Airway epithelial cell (primary cell): ENCODE measurements at places on chromosomes 7 and 10. TPM values are rescaled to one million over a fixed set of nuclear protein-coding genes. Genes with fewer than 3 reads are reported as not detected.

Gene CTTNBP2
- total RNA-seq, result 1.0 and 2.5 TPM in 2 replicates

Gene SLC26A5
- total RNA-seq, result not detected in 2 replicates

Gene UCN3
- not detected in 2 replicates for total RNA-seq

Gene HOXA5
- total RNA-seq, result not detected in 2 replicates

Gene FBXL13
- total RNA-seq, result 0.21 TPM in 1 of 2 replicates, not detected in the other

Gene CLEC2L
- total RNA-seq, result not detected in 2 replicates

Gene OR6V1
- not detected in 2 replicates for total RNA-seq

Gene HOXA3
- not detected in 2 replicates for total RNA-seq

Gene SPDYE1
- not detected in 2 replicates for total RNA-seq

Gene AGR3
- not detected in 2 replicates for total RNA-seq

Gene TRIM73
- not detected in 2 replicates for total RNA-seq

Gene NEUROD6
- total RNA-seq, result not detected in 2 replicates

Gene FFAR4
- total RNA-seq, result not detected in 2 replicates

Gene PNLIPRP1
- not detected in 2 replicates for total RNA-seq

Gene SP8
- not detected in 2 replicates for total RNA-seq

Gene GALNT17
- not detected in 2 replicates for total RNA-seq

Gene GPRIN2
- total RNA-seq, result 1.6 and 4.3 TPM in 2 replicates

Gene MCM10
- 9.5 and 12.6 TPM in 2 replicates for total RNA-seq

Gene UCMA
- not detected in 2 replicates for total RNA-seq

Gene EBF3
- not detected in 2 replicates for total RNA-seq

Gene FHIP2A
- 9.2 and 17.0 TPM in 2 replicates for total RNA-seq

Gene SPDYE18
- not detected in 2 replicates for total RNA-seq

Gene DPYSL4
- 0.14 and 0.71 TPM in 2 replicates for total RNA-seq

Gene GPR85
- 1.1 and 4.6 TPM in 2 replicates for total RNA-seq

Gene METTL2B
- total RNA-seq, result 28.0 and 29.0 TPM in 2 replicates

Gene RGR
- not detected in 2 replicates for total RNA-seq

Gene ATP6V1F
- 129 and 178 TPM in 2 replicates for total RNA-seq

Gene TMEM213
- not detected in 2 replicates for total RNA-seq

Gene DNTT
- not detected in 2 replicates for total RNA-seq

Gene SUFU
- total RNA-seq, result 5.3 and 6.8 TPM in 2 replicates

Gene LMOD2
- total RNA-seq, result not detected in 2 replicates

Gene NACAD
- total RNA-seq, result 1.8 and 2.5 TPM in 2 replicates

Gene ZNF239
- 0.70 and 1.3 TPM in 2 replicates for total RNA-seq

Gene FAS
- total RNA-seq, result 13.7 and 16.3 TPM in 2 replicates

Gene RNLS
- total RNA-seq, result 7.3 and 9.0 TPM in 2 replicates
